Transverse colon (tissue), 4 donors: ENCODE measurements at places on chromosomes 16 and 17. TPM values are rescaled to one million over a fixed set of nuclear protein-coding genes. Genes with fewer than 3 reads are reported as not detected.

DNA sequence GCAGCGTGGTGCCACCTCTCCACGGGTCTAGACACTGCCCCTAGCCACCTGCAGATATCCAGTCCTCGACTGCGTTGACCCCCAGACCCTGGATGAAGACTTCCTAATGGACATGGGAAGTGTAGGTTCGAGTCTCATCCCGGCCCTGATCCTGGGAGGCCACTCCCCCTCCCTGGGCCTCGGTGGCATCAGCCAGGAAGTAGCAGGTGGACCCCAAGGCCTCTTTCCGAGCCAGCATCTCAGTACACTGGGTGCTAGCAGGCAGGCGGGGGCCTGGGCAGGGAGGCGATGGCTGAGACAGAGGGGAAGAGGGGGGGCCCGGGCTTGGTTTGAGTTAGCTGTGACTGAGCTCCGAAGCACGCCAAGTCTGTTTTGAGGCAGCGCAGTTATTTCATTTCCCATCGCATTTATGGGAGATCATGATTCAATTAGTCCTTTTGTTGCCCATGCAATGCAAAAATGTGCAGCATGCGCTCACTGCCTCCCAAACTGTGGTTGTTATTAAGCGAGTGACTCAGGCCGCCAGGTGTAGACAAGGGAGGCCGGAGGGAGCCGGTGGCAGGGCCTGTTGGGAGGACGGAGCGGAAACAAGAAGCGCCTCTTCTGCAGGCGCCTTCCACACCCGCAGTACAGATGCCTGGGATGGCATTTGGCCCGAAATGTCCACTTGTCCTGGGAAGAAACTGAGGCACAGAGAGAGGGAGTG, 25.3 kb upstream of the ZNF469 start:
- H3K36me3 ChIP-seq: no peaks in the 10 kb centered on the region
- H3K4me3 ChIP-seq: no peak overlapping the region
- H3K27me3 ChIP-seq: peaks cover 8% of the 10 kb centered on the region

GRCh38 chr16:7055443-7055842, 277.2 kb upstream of the RBFOX1 start:
- no peak for DNase-seq
- no peaks in the 10 kb centered on the region for H3K27me3 ChIP-seq
- no peaks in the 10 kb centered on the region for H3K4me1 ChIP-seq
- H3K27ac ChIP-seq: no peak overlapping the region
- no peaks in the 10 kb centered on the region for H3K36me3 ChIP-seq

- no peaks in the 10 kb centered on the region for H3K27me3 ChIP-seq
- no peaks in the 10 kb centered on the region for H3K36me3 ChIP-seq
- DNase-seq: no peak
- no peak overlapping the region for H3K27ac ChIP-seq
- peaks cover 15% of the 10 kb centered on the region for H3K4me1 ChIP-seq
Measured at GRCh38 chr17:80104956-80105375, 3.6 kb downstream of the GAA start.

DNA sequence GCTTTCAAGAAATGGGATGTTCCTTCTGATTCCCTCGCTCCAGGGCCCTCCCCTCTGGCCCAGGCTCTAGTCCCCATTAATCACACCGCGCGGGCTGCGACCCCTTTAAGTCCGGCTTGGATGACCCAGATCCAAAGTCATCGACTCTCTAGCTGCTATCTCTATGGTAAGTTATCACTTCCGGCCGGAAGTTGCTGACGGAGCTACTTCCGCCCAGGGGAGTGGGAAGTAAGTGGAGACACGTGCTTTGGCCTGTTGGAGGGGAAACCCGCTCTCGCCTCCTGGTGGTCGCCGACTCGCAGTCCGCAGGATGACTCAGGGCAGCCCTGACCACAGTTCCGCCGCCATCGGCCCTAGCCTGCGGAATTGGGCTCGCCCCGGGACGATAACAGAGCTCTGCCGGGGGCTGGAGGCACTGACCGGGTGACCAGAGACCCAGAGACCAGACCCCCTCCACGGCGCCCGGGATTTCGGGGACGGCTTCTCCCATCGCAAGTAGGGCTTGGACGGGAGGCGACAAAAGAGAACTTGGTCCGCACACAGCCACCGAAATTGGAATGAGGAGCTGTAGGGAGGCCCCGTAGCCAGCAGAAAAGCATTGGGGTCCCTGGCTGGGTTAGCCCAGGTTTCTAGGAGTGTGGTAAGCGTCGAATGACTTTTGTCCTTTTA, 52.2 kb upstream of the SEC14L1 start:
- peak overlapping the region; percentile 94 for H3K4me3 ChIP-seq
- peaks cover 3% of the 10 kb centered on the region for H3K27me3 ChIP-seq
- no peaks in the 10 kb centered on the region for H3K36me3 ChIP-seq

- H3K27me3 ChIP-seq: no peaks in the 10 kb centered on the region
- no peaks in the 10 kb centered on the region for H3K36me3 ChIP-seq
- H3K27ac ChIP-seq: peak within 1 kb of the TSS; percentile 93
- peak; percentile 71 for DNase-seq
- peaks cover 34% of the 10 kb centered on the region for H3K4me1 ChIP-seq
Measured at GRCh38 chr16:66549284-66550131, at the start of gene TK2. Gene TK2, minus strand, starts transcription at chr16:66550122. Its CDS starts 61 bp downstream, at chr16:66550061.

- peaks cover 21% of the 10 kb centered on the region for H3K4me1 ChIP-seq
- H3K4me3 ChIP-seq: no peak overlapping the region
- no peak for DNase-seq
- no peaks in the 10 kb centered on the region for H3K27me3 ChIP-seq
- no peak overlapping the region for H3K27ac ChIP-seq
Measured at GRCh38 chr16:50213939-50214519, 52.3 kb upstream of the ADCY7 start.

- peak within 1 kb of the TSS; percentile 99 for H3K27ac ChIP-seq
- no peaks in the 10 kb centered on the region for H3K36me3 ChIP-seq
- peak within 1 kb of the TSS; percentile 76 for H3K4me3 ChIP-seq
- H3K27me3 ChIP-seq: no peaks in the 10 kb centered on the region
Measured at GRCh38 chr17:63842540-63843386, at the start of gene SMARCD2. Gene SMARCD2, minus strand, starts transcription at chr17:63842685. Its CDS starts 11 bp downstream, at chr17:63842674.

DNA sequence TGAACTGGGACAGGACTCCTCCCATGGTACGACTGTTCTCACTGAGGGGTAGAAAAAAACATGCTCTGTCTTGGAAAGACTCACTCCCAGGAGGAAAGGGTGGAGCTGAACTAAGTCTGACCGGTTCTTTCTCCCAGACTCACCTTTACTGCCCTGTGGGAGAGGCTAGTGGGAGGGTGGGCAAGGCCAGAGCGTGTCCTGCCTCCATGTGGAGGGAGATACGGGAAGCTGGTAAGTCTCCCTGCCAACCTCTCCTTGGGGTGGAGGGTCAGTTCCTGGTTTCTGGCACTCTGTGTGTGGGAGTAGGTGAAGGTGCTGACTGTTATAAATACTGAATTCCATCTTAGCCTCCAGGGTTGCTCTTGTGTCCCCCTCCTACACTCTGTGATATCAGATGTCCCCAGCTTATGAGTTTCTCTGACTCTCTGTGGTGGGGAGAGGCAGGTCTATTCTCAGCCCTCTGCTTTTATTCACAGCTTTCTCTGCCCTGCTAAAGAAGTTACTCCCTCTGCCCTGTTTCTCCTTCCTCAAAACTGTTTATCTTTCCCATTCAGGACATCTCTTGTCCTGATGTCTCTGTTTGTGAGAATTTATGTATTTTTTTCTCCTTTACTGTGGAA, 26.9 kb upstream of the FAM20A start:
- DNase-seq: peak; percentile 10
- H3K27me3 ChIP-seq: no peaks in the 10 kb centered on the region
- H3K4me3 ChIP-seq: no peak overlapping the region
- H3K27ac ChIP-seq: no peak overlapping the region

- H3K27me3 ChIP-seq: no peaks in the 10 kb centered on the region
- H3K4me1 ChIP-seq: no peaks in the 10 kb centered on the region
- DNase-seq: no peak
- H3K4me3 ChIP-seq: no peak overlapping the region
- H3K36me3 ChIP-seq: peaks cover 51% of the 10 kb centered on the region
Measured at GRCh38 chr17:41975099-41976083, 8.8 kb downstream of the CNP start.

- H3K27ac ChIP-seq: no peak overlapping the region
- no peak overlapping the region for H3K4me3 ChIP-seq
- no peak for DNase-seq
- no peaks in the 10 kb centered on the region for H3K4me1 ChIP-seq
- no peaks in the 10 kb centered on the region for H3K27me3 ChIP-seq
Measured at GRCh38 chr16:47949714-47950113, 206.1 kb downstream of the ABCC12 start.

- peaks cover 23% of the 10 kb centered on the region for H3K4me1 ChIP-seq
- H3K27ac ChIP-seq: no peak overlapping the region
Measured at GRCh38 chr17:43931062-43931571, 11.2 kb downstream of the PPY start.

DNA sequence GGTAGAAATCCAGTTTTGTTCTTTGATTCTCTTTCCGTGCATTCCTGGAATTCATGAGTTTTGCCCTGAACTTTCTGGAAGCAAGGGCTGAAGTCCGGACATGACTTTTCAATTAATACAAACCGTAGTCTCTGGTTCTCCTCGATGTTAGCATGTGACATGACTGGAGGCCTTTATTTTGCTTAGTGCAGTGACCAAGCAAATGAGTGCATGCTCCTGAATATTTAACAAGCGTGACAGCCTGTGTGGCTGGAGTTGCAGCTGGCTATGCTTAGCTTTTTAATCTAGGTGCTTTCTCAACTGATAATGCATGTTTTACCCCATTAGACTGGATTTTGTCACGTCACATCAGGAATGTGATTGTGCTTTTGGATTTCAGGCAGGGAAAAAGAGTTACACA, 302.1 kb downstream of the MAP2K6 start:
- no peak for DNase-seq
- H3K27me3 ChIP-seq: no peaks in the 10 kb centered on the region
- H3K4me3 ChIP-seq: no peak overlapping the region
- H3K27ac ChIP-seq: no peak overlapping the region

DNA sequence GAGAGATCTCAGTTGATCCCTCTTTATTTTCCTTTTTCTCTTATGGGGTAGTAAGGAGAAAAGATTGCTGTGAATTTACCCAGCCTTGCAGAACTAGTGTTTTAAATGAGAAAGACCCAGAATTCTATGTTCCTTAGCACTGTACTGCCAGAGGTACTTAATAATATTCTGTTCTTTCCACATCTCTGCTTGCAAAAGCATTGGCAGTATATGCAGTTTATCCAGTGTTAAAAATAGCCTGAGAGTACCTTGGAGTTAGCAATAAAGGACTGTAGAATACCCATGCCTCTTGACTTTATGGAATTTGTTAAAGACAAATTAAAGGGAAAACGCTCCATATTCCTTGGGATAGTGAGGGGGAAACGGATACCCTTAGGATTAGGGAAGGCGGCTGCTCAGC, 11.9 kb downstream of the SLC7A6 start:
- H3K27ac ChIP-seq: peak overlapping the region; percentile 44
- H3K36me3 ChIP-seq: no peaks in the 10 kb centered on the region
- no peak overlapping the region for H3K4me3 ChIP-seq
- no peaks in the 10 kb centered on the region for H3K27me3 ChIP-seq
- H3K4me1 ChIP-seq: peaks cover 20% of the 10 kb centered on the region

- no peaks in the 10 kb centered on the region for H3K27me3 ChIP-seq
- peak; percentile 22 for DNase-seq
- H3K36me3 ChIP-seq: peaks cover 64% of the 10 kb centered on the region
- H3K4me1 ChIP-seq: peaks cover 12% of the 10 kb centered on the region
- no peak overlapping the region for H3K4me3 ChIP-seq
Measured at GRCh38 chr16:66728117-66728787, 23.2 kb downstream of the DYNC1LI2 start.

DNA sequence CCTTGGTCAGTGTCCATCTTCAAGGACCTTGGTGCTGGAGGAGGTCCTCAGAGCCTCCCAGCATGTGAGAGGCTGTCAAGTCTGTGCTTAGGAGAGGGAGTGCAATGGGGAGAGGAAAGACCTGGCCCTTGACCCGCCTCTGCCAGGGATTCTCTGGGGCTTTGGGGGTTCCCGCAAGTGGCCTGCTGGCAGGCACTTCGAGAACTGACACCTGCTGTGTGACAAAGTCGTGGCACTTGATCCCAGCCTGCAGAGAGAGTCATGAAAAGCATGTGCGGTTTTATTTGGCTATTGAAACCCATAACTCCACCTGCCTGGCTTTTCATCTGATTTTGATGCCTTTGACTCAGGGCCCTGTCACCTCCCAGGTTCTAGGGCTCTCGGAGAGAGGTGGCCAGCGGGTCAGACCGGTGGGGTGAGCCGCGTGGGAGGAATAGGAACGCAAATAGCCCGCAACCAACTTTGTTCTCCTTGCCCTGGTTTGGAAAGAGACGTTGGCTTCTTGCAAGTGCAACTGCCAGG, 42.8 kb upstream of the GSE1 start:
- no peak for DNase-seq
- no peaks in the 10 kb centered on the region for H3K36me3 ChIP-seq
- H3K27me3 ChIP-seq: no peaks in the 10 kb centered on the region
- peak overlapping the region; percentile 96 for H3K27ac ChIP-seq

- peaks cover 31% of the 10 kb centered on the region for H3K4me1 ChIP-seq
- no peak overlapping the region for H3K4me3 ChIP-seq
- H3K27me3 ChIP-seq: no peaks in the 10 kb centered on the region
- H3K27ac ChIP-seq: no peak overlapping the region
Measured at GRCh38 chr16:30565526-30565925, 6.0 kb downstream of the ZNF688 start.

- peak; percentile 26 for DNase-seq
- no peak overlapping the region for H3K4me3 ChIP-seq
- H3K27me3 ChIP-seq: peaks cover 17% of the 10 kb centered on the region
- H3K36me3 ChIP-seq: no peaks in the 10 kb centered on the region
- H3K27ac ChIP-seq: peak overlapping the region; percentile 98
Measured at GRCh38 chr17:39757931-39758873, 20.5 kb downstream of the GRB7 start.

DNA sequence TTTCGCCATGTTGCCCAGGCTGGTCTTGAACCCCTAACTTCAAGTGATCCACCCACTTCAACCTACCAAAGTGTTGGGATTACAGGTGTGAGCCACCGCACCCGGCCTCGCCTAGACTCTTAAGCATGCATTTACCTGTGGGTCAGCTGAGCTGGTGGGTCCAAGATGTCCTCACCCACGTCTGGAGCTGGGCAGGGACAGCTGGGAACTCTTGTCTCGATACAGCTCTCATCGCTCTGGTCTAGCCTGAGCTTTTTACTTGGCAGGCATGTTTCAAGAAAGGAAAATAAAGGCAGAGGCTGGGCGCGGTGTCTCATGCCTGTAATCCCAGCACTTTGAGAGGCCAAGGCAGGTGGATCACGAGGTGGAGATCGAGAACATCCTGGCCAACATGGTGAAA, 56.9 kb upstream of the PHOSPHO1 start:
- no peak for DNase-seq
- H3K4me1 ChIP-seq: no peaks in the 10 kb centered on the region
- no peak overlapping the region for H3K4me3 ChIP-seq
- no peaks in the 10 kb centered on the region for H3K27me3 ChIP-seq
- H3K36me3 ChIP-seq: no peaks in the 10 kb centered on the region
- H3K27ac ChIP-seq: no peak overlapping the region

The AHSP gene
- total RNA-seq: not detected

The STARD3 gene
- total RNA-seq: 72.7 TPM

The SHCBP1 gene
- total RNA-seq: 0.27 TPM

The KRT20 gene
- total RNA-seq: 743 TPM

The KRT16 gene
- not detected for total RNA-seq

The PEX12 gene
- total RNA-seq: 5.2 TPM

The SNAI3 gene
- not detected for total RNA-seq
